ENCODE measurements at places on chromosomes 12 and 14. TPM values are rescaled to one million over a fixed set of nuclear protein-coding genes. Genes with fewer than 3 reads are reported as not detected.

The RCOR1 gene
- 8.5 TPM for total RNA-seq

The SLC6A15 gene
- not detected for total RNA-seq

The GDF3 gene
- not detected for total RNA-seq

DNA sequence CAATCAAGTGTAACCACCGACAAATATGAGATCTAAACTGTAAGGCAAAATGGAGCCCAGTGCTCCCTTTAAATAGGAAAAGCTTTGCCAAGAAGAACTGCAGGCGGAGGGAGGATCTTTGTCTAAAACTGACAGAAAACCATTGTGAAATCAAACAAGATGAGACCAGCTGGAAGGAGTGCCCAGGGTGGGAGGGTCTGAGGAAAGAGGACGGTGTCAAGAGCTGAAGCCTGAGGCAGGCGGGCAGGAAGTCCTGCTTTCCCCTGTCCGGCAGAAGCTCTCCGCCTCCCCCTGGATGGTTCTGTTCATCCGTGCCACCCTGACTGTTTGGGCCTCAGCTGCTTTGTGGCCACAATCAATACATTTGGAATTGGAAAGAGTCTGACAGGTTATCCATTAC, 37.5 kb downstream of the CDC42BPB start:
- peak; percentile 48 for DNase-seq

- DNase-seq = no peak
Measured at GRCh38 chr14:22268875-22269274, 320.1 kb downstream of the DAD1 start.

DNA sequence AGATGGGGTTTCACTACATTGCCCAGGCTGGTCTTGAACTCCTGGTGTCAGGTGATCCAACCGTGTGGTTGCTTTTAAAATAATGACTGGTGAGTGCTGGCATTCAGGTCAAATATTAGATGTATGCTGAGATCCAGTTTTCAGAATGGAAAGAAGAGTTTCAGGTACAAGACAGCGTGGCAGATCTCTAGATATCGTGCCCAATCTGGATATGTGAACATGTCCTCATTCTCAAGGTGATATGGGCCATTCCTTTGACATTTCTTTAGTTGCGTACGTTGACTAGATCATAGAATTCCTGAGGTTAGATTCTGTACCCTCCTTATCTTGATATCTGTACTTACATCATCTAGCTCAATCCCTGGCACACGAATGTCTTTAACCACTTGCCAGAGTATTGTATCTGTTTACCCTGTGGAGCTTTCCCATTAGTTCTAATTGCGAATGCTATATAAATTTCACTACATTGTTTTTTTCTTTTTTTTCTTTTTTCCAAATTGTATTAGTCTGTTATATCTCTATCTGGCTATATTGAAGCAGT, 80.2 kb downstream of the ANO6 start:
- DNase-seq = no peak

DNA sequence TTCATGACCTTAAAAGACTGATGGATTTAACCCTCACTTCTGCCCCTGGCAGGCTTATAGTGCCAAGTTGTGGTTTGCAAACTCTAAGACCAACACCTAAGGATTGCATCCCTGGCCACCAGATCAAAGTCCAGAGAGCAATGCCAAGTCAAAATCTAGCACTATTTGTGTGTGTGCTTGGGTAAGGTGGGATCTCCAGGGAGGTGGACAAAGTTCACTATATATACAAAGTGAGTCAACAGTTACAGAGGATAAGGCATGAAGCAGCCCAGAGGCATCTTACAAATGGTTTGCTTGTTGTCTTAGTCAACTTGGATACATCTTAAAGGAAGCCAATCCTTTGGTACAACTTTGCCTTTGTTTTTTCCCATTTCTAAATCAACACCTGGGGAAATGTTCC, 137.3 kb downstream of the MSRB3 start:
- no peak for DNase-seq

GRCh38 chr12:52022841-52023181, 16.1 kb downstream of the TAMALIN start:
- DNase-seq = no peak

GRCh38 chr14:75283162-75283832, 4.7 kb downstream of the FOS start:
- no peak for DNase-seq

- no peak for DNase-seq
Measured at GRCh38 chr14:102518063-102518648, 8.6 kb upstream of the ANKRD9 start.

DNA sequence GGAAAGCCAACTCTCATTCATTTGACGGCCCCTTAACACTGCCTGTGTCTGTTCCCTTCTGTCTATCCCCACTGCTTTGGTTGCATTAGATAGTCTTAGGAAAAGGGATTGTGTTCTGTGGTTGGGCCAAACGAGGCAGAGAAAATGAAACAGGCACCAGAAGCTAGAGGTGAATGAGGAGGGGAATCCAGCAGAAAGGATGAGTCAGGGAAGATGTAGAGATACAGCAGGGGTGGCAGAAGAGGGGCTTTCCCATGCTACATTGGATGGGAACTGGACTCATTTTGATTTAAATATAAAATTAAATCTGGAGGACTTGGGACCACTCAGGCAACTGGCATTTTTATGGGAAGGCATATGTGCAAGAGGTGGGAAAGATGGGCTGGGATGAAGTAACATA, 43.3 kb downstream of the OTOGL start:
- DNase-seq = no peak

- DNase-seq = no peak
Measured at GRCh38 chr12:42473130-42473529, 116.4 kb downstream of the PRICKLE1 start.

DNA sequence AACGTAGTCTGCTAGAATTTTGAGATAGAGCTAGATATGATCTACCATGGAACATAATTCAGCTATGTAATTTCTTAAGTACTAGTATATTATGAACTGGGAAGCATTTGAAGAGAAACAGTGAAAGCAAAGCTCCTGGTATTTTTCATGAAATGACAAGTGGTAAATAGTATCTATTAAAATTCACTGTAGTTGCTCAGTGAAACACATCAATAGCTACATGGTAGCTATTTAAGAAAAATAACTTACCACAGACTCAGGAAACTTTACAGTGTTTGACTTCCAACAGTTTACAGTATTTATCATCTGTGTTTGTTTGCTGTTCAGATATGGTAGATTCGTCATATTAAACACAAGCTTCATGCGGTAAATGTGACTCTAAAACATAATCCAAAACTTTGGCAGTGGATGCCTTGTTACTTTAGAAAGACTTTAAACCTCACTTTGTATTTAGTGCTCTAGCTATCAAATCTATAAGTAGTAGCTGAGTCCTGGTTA, 25.2 kb downstream of the WNK1 start:
- no peak for DNase-seq

- DNase-seq = no peak
Measured at GRCh38 chr12:88958946-88959345, 378.7 kb upstream of the KITLG start.

Data from heart left ventricle (tissue), 16 donors.